ENCODE measurements at places on chromosomes 12 and 14. TPM values are rescaled to one million over a fixed set of nuclear protein-coding genes. Genes with fewer than 3 reads are reported as not detected.

DNA sequence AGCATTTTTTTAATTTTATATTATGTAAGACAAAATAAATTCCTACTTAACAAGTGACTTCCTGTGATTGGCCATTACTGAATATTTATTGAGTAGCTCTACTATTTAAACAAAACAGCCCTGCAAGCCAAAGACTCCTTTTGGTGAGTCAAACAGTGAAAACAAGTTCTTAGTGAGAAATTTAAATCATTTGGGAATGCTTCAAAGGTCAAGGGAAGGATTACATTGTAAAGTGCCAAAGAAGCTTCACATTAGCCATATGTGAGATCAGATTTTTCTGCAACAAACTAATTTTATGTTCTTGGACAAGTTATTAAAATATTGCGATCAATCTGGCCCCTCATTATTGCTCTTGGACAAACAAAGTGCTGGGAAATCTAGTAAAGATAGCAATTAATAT, 795.4 kb upstream of the MGAT4C start:
- no peak for DNase-seq

GRCh38 chr14:99515301-99516155, 34.3 kb downstream of the CCNK start:
- no peak for DNase-seq

- no peak for DNase-seq
Observed at GRCh38 chr12:57194253-57194652, 22.3 kb upstream of the NXPH4 start.

ALDH1L2 gene
- total RNA-seq = 3.1 TPM

LRP1-AS gene
- not detected for total RNA-seq

DNA sequence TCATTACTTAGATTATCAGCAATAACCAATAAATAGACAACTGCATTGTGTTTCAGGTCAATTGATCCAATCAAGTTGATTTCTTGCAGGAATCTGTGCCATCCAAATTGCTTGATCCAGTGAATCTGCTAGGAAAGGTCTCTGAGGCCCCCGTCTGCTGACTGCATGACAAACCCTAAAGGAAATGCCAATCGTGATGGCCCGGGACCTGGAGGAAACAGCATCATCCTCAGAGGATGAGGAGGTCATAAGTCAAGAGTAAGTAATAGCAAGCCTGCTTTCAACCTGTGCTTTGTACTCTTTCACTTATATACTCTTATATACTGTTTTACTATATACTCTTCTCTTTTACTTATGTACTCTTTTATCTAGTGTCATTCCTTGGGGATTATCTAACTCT, 1.9 kb downstream of the TTLL5 start:
- no peak for DNase-seq

GRCh38 chr12:96271469-96272199, 77.5 kb downstream of the ELK3 start:
- no peak for DNase-seq

- no peak for DNase-seq
Observed at GRCh38 chr12:54932038-54932437, 52.5 kb downstream of the TESPA1 start.
